ENCODE measurements at places on chromosomes 13 and 19.

DNA sequence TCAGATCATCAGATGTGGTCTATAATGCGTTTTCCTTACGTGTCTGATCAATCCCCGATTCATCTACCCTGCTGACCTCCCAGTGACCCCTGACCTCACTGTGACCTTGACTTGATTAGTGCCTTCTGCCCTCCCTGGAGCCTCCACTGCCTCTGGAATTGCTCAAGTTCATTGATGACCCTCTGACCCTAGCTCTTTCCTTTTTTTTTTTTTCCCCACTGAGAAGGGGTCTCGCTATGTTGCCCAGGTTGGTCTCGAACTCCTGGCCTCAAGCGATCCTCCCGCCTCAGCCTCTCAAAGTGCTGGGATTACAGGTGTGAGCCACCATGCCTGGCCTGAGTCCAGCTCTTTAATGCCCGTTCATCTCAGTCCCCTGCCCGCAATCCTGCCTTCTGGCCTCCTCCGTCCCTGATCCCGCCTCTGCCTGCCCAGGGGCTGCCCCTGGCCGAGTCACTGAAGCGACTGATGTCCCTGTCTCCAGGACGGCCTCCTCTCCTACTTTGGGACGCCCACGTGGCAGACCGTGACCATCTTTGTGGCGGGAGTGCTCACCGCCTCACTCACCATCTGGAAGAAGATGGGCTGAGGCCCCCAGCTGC is 4.0 kb upstream of the FTL start:
- no peak for DNase-seq

DNA sequence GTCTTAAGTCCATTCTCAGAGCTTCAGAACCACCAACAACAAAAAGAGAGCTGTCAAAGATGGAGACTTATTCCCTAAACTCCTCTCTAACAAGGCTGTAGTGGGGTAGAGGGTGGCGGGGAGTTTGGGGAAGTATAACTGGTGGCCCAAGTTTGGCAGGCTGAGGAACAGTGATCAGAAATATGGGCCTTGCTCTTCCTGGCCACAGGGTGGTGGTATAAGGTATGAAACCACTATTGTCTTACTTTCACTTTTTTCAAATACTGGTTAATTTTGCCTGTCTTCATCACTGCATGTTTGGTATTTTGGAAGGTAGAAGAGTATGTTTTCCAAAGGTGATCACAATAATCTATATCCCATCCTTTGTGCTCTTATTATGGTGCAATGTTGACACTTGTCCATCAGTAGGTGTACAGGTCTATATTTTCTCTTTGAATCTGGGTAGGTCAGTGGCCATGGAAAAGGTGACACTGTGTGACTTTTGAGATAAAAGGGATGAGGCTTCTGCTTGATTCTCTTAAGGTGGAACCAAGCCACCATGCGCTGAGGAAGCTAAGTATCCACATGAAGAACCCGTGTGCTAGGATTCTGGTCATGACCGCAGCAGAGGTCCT is 23.2 kb upstream of the GPC5 start:
- peak; percentile 22 for DNase-seq

DNA sequence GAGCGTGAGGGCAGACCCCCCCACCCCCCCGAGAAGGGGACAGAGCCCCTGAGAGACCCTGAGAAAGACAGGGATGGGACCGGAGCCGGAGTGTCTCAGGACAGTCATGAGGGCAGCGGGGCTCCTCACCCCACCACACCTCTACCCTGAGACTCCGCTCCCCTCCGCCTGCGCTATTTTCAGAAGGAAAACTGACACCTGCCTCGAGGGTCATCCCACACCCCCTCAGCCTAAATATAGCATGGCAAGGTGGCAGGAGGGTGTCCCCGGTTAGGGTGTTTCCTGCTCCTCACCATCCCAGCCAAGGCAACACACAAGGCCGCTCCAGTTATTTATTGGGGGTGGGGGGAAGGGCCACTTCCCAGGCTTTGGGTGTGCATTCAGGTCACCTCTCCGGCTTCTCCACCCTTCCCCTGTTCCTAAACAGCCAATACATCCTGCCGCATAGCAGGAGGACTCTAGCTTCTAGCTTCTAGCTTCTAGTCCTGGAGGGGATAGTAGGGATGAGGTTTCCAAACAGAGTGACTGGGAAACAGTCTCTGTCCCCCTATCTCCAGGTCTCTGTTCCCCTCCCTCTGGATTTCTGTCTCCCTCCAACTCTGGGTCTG is 1.4 kb upstream of the NTF4 start:
- no peak for DNase-seq

DNA sequence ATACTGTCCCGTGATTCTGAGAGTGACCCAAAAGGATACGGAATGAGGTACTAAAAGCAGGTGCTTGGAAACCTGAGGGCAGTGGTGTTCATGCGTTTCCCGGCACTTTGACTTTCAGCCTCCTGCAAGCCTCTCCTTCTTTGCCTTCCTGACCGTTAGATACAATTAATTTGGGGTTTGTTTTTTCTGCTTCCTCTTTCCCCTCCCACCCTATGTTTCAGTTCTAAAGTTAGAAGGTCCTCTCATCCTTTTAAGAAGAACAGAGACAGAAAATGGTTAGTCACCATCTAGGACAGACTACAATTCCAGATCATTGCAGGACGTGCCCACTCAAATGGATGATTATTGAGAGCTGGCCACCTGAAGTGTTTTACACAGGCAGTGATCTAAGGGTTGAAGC is 1.8 kb upstream of the LILRB4 start:
- DNase-seq = no peak

DNA sequence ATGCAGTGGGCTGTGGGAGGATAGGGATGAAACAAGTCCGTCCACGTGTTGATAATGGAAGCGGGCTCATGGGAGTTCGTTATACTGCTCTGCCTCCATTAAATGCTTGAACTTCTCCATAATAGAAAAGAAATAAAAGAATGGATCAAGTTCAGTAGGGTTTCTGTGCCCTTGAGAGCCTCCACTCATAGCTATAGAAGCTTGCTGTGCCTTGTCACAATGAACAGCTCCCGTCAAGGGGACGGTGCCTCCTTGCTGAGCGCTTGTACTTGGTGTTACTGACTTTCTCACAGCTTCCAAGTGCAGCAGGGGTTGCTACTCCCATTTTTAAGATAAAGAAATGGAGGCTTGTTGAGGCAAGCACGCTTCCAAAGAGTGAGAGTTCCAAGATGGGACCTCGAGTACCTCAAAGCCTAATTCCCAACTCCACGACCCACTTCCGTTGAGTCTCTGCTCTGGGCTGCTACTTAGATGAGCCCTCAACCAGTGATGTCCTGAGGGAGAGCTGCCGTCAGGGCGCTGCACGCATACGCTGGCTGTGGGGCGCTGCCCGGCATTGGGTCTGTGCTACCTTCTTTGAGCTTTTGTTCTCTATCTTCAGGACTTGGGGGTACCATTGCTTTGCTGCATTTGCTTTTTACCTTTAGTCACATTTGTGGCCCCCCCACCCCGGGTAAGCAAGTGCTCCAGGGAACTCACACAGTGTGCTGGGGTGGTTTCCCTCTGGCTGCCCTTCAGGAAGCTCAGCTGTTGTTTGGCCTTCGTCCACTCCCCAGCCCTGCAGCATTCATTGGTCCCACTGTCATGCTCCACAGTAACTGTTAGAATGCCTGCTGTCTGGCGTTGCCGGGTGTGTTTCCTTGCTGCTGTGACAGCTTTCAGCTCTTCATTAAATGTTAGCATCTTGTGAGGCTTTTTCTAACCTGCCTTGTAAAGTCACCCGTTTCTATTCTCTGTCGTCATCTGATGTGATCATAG is 9.5 kb downstream of the SNRNP70 start:
- DNase-seq = no peak

DNA sequence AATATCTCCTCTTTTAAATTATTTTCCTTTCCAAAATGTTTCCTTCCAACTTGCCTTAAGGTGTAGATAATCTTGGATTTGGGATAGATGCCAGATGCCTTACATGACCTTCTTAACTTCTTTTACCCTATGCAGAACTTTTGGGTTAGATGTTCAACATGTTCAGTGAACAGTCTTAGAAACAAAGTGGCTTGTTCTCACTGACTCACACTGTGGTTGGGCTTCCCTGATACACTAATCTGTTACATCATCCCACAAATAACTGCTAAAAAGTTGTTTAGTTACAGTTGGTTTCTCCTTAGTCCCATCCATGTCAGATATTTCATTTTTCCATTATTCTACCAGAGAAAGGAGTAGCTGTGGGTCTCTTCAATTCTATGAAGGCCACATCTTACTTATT is 2638.2 kb downstream of the PCDH9 start:
- no peak for DNase-seq

- DNase-seq = no peak
These were observed 136.1 kb downstream of the ZDHHC20 start for GRCh38 chr13:21322988-21323387.

DNA sequence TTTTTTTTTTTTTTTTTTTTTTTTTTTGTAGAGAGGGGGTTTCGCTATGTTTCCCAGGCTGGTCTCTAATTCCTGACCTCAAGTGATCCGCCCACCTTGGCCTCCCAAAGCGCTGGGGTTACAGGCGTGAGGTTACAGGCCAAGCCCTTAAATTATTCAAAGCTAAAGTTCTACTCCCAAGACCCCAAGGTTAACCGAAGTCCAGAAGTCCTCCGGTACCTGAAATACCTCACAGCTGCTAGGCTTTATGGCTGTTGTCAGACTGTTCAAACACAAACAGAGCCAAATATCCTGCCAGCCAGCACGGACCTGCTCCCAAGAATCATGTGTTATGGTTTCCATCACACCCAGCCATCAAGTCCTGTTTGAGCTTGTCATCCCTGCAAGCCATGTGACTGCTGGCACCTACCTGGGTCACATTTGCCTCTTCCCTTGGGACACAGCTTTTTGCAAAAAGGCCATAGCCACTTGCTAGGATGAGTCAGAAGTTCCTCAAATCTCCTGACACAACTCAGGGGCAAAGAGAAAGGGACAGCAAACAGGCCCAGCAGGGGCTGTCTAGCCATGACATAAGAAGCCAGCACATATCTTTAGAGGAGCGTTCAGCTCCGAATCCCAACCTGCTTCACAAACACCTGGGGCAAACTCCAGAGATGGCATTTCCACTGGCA is 129.9 kb downstream of the FOXO1 start:
- DNase-seq = no peak
